ENCODE measurements at places on chromosomes 16 and 17.

- no peak for DNase-seq
Measured at GRCh38 chr16:3858801-3859200, 21.7 kb downstream of the CREBBP start.

GRCh38 chr16:1823821-1824220, 2.8 kb downstream of the HAGH start:
- no peak for DNase-seq

- DNase-seq, result no peak
Measured at GRCh38 chr16:78040396-78040795, 18.0 kb downstream of the CLEC3A start.

DNA sequence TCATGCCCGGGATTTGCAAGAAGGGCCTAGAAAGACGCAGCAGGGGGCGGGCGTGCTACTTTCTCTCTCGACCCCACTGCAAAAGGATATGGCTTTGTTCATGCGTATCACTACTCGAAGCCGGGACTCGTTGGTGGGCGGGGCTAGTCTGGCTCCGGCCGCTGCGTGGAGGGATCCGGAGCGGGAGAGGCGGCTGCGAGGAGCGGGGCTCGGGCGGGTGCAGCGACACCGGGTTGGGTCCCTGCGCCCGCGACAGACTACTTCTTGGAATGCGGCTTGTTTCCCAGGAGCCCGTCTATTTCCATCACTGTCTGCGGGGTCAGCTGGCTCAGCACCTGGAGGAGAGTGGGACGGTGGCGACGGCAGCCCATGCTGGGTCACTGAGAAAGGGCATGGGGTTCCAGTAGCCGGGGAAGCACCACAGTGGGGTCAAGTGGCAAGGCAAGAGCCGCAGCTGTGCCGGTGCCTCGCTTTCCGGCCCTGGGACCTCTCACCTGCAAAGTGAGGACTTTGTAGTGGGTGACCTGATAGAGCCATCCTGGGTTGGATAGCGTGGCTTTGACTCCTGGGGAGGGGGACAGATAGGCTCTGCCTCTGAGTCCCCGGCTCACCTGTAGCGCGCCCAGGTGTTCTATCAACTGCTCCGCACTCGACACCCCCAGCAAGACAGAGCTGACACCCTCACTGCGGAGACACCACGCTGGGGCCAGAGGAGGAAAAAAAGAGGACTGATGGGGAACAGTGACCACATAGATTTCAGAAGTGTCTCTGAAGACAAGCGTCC, 6.6 kb downstream of the KCNAB3 start:
- peak; percentile 67 for DNase-seq

- no peak for DNase-seq
Measured at GRCh38 chr16:78648517-78648916, 549.1 kb downstream of the WWOX start.

DNA sequence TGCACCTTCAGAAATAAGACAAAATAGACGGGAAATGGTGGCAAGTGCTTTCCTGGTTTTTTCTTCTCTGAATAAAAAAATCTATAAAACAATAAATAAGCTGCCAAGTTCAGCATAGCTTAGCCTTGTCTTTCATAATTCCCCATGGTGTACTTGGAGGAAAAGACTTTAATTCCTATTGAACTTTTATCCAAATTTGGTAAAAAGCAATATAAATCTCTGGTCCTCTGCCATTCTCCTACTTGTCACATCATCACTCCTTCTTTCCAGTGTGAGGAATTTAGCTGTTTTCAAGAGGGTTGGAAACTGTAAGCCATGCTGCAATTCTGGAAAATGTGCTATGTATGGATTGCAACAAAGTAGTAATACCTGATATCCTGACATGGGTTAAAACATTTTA, 551.8 kb upstream of the KIF2B start:
- no peak for DNase-seq

- no peak for DNase-seq
Measured at GRCh38 chr17:27469256-27469655, 13.0 kb downstream of the KSR1 start.

DNA sequence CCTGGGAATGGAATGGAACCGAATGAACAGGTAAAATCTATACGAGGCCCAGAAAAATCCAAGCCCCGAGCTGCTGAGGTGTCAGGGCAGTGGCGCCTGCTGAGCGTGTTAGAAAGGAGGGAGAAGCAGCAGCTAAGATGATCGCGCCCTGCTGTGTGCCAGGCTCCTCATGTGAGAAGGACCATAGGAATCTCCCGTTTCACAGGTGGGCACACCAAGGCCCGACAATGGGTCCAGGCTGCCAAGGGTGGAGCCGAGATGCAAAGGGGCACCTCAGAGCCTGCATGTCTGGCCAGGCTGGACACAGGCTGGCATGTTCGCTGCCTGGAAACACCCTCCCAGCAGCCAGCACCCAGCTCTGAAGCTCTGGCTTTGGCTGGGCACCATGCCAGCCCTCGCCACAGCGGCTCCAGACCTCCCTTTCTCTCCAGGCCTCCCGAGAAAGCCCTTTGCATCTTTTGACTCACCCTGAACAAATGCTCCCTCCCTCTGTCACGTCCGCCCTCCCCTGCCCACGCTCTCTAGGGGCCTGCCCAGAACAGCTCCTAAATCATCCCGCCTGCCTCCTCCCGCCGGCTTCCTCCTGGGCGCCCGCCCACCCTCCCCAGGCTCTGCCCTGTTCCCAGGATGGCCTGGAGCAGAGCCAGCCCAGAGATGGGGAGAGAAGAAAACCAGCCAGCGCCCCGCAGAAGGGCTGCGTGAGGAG, 217.8 kb upstream of the GSE1 start:
- no peak for DNase-seq

DNA sequence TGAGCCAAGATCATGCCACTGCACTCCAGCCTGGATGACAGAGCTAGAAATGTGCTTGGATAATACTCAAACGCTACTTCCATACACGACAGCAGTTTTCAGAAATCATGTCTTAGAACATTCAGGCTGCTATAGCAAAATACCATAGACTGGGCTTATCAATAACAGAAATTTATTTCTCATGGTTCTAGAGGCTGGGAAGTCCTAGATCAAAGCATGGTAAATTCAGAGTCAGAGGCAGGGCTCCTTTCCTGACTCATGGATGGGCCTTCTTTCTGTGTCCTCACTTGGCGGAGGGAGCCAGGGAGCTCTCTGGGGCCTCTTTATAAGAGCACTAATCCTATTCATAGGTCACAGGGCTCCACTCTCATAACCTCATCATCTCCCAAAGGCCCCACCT, 24.5 kb upstream of the HERPUD1 start:
- DNase-seq, result no peak

DNA sequence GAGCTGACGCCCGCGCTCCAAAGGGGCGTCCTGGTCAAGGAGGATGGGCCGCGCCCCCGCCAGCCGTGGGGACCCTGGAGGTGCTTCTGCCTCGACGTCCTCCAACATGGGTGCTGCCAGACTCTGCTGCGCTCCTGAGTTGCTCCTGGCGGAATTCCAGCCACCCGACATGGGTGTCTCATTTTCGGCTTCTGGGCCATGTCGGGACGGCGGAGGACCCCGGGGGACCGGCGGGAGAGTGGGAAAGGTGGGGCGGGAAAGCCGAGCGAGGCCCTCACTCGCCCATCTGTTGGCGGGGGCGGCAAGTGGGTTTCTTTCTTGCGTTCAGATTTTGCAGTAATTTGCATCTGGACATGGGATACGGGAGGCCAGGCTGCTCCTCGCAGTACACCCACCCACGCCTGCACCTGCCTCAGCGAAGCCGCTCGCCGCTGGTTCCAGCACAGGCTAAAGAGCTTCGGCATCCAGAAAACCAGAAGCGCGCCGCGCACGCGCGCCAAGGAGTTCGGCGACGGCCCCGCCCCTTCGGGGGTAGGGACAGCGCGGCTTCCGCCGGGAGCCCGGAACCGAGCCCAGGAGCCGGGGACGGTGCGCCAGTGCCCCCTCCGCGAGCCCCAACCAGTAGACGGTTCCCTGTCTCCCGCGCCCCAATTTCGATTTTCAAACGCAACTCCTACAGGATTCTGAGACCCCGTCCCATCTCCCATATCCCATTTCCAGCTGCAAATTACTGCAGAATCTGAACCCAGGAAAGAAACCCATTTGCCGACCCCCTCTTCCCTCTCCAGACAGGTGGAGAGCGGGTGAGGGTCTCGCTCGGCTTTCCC, at the start of gene ARMC7:
Gene ARMC7 (plus strand): TSS at position 563 of the 827 bp plus-strand sequence. CDS start 320 bp downstream, outside the sequence.
- DNase-seq, result peak; percentile 84

DNA sequence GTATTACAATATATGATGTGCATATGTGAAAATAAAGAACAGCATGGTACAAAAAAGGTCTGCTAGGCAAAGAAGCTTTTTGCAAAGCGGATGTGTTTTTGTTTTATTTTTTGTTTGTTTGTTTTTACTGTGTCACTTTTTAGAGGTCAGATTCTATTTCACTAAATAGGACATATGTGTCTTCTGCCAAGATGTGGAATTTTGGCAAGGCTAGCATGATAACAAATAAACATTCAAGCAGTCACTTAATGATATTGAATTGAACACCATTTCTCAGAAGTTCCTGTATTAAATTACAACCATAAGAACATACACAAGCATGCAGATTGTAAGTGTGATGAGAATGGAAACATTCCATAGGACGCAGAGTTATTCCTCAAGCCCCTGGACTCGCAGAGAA, 492.7 kb downstream of the WWOX start:
- DNase-seq, result no peak

DNA sequence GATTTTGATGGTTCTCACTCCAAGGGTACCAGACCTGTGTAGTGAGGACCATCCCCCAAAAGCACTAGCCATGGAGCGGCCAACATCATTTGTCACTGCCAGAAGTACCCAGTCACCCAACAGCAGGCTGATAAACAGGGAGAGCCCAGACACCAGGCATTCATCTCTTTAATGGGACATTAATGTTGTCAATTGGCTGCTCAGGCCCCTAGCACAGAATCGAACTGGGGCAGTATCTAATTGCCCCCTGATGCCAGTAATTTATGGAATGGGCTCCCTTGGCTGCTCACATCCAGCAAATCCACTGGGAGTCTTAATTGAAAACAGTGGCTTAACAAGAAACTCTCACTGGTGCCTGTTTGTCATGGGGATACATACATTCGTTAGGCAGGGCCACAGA, 344.6 kb downstream of the XYLT1 start:
- no peak for DNase-seq

- no peak for DNase-seq
Measured at GRCh38 chr17:31917065-31917529, 15.6 kb upstream of the UTP6 start.

DNA sequence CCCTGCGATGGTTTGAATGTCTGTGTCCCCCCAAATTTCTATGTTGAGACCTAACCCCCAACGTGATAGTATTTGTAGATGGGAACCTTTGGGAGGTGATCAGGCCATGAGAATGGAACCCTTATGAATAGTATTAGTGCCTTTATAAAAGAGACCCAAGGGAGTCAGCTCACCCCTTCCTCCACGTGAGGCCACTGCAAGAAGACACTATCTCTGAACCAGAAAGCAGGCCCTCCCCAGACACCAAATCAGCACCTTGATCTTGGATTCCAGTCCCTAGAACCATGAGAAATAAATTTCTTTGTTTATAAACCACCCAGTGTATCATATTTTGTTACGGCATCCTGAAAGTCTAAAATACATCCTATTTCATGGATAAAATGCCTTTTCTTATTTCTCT, 64.4 kb upstream of the LRRC37A3 start:
- no peak for DNase-seq

GRCh38 chr17:28385037-28385400, 13.5 kb downstream of the SARM1 start:
- no peak for DNase-seq

GRCh38 chr16:88423448-88423850, 29.6 kb upstream of the ZFPM1 start:
- no peak for DNase-seq

DNA sequence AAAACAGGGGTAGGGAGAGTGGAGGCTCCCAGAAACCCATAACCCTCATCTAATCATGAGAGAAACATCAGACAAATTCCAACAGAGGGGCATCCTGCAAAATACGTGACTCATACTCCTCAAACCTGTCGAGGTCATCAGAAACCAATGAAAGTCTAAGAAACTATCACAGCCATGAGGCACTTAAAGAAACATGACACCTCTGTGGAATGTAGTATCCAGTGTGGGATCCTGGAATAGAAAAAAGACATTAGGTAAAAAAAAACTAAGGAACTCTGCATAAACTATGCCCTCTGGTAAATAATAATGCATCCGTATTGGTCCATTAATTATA, 16.4 kb downstream of the CDH5 start:
- no peak for DNase-seq

- no peak for DNase-seq
Measured at GRCh38 chr17:4635823-4636375, 5.6 kb downstream of the ALOX15 start.

- no peak for DNase-seq
Measured at GRCh38 chr17:15943971-15944758, 765 bp upstream of the ADORA2B start.

- no peak for DNase-seq
Measured at GRCh38 chr17:75900691-75901533, 3.8 kb downstream of the MRPL38 start.

DNA sequence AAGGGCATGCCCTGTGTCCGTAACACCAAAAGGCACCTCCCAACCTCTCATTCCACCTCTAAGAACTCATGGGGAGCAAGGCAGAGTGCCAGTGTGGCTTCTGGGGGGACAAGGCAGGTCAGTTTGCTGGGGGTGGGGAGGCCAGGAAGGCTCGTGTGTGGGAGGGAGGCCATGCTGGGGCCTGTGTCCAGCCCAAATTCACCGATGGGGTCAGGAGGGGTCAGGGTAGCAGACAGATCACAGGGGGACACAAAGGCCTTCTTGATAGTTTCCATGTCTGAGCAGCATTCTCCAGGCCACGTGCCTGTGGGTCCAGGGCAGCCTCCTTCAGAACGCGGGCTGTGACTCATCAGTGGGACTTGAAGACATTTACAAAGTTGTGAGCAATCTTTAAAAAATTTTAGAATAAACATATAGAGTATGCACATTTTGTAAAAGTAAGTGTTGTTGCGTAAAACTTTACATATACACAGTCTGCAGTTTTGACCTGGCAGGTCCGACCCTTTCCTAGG, 20.9 kb downstream of the SPACA3 start:
- no peak for DNase-seq

Measured in stimulated activated CD8-positive, alpha-beta memory T cell treated with anti-CD3 and anti-CD28 coated beads, Interleukin-2, amount 100 ng/mL, for 1 hour (primary cell).